ENCODE measurements at places on chromosomes 3 and 15.

- no peak for DNase-seq
Measured at GRCh38 chr15:35784745-35785144, 238.8 kb upstream of the DPH6 start.

GRCh38 chr15:48896869-48897814, 19.2 kb downstream of the EID1 start:
- no peak for DNase-seq

GRCh38 chr3:67312155-67312554, 314.0 kb downstream of the KBTBD8 start:
- DNase-seq: no peak

- DNase-seq: no peak
Measured at GRCh38 chr3:141707741-141708203, 30.3 kb upstream of the RNF7 start.

DNA sequence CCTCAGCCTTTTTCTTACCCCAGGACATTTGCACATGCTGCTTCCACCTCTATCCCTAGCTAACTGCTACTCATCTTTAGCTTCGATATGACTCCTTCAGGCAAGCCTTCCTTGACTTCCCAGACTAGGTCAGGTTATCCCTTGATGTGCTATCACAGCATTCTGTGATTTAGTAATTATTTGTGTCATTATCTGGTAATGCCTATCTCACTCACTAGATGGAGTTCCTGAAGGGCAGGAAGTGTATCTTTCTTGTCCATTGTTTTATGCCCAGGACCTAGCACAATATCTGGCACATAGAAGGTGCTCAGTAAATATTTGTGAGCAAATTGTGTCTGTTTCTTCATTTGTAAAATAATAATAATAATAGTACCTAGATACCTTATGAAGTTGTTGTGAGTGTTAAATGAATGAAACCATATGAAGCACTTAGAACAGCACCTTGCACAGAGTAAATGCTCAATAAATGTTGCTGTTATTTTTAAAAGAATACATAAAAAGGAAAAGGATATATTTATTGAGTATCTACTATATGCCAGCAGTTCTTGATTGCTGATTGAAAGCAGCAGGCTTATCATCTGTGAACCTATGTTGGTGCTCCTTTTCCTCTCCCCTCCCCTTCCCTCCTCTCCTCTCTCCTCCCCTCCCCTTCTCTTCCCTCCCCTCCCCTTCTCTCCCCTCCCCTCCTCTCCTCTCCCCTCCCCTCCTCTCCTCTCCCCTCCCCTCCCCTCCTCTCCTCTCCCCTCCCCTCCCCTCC, 31.5 kb downstream of the SQOR start:
- no peak for DNase-seq

DNA sequence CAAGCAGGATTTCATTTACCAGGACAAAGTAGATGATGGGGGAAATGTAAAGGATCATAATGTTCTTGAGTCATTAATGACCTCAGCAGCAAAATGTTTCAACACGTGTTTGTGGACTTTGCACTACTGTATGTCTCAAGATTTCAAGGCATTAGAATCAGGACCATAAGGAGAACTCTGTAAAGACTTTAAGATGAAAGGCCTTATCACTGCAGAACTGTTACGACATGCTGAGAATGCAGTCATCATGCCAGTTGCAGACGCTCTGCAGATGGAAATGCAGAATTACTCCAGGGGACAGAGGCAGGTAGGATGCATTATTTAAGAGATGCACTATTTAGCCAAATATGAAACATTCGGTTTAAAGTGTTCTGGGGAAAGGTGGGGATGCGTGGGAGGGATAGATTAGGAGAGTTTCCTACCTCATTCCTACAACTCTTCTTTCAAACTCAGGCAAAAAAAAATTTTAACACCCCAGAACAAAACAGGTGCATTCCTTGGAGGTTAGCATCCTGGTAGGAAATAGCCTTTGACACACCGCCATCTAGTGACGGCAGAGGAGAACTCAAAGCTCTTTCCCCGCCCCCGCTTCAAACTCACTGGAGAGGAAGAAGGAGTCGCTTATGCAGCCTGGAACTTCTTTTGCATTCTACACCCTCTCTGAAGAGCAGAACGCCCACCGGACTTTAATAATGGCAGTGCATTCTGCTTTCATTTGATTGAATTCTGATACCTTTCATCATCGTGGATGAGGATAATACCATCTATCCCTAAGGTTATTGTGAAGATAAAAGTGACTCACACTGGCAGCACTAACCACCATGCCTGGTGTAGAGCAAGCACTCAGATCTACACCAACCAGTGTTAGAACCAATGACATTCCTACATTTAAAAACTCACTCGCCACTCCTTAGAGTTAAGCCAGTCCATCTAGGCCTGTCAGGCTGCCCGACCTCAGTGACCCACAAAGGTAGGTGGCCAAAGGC, 43.1 kb upstream of the TOPAZ1 start:
- DNase-seq: peak; percentile 67

DNA sequence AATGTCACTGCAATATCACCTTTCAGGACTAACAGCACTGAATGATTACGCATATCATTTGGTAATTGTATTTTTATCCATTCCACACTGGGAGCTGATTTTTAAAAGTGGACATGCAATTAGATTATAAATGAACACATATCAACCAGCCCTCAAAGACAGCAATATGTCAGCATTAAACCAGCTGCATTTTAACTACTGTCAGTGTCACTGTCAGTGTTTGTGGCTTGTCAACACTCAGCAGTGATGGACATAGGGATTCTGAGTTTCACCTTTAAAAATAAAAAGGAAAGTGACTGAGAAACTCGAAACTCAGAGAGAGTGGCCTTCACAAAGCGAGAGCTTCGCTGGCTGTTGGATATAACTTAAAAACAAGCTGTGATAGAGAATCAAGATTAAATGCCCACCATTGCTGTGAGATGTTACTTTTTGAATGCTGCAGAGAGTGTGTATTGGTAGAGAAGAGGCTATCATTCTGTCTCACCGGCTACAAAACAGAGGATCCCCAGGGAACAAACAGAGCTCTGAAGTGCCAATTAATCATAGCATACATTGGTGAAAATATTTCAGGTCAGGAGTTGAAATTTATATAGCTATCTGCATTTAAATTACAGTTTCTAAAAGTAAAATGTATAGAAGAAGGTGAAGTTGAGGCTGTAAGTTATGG, 635.8 kb downstream of the SQOR start:
- no peak for DNase-seq
